Right cardiac atrium (tissue), 5 donors: ENCODE measurements at places on chromosomes 2 and 18.
A peak's percentile ranks its signal among the peaks of the same experiment; 100 is the strongest.

- no peak for DNase-seq
Measured at GRCh38 chr2:105103481-105103880, 65.6 kb downstream of the MRPS9 start.

GRCh38 chr18:36849288-36850006 lies 20.5 kb downstream of the KIAA1328 start:
- no peak for DNase-seq

GRCh38 chr18:65750389-65751154 lies at the start of gene CDH7:
CDH7 (plus strand) TSS chr18:65751012; CDS start chr18:65762843, 11,831 bp downstream.
- peak; percentile 45 for DNase-seq

GRCh38 chr2:71938659-71939587 lies 208.7 kb downstream of the CYP26B1 start:
- DNase-seq, result no peak

GRCh38 chr2:160652236-160652635 lies 158.6 kb upstream of the RBMS1 start:
- DNase-seq, result no peak

DNA sequence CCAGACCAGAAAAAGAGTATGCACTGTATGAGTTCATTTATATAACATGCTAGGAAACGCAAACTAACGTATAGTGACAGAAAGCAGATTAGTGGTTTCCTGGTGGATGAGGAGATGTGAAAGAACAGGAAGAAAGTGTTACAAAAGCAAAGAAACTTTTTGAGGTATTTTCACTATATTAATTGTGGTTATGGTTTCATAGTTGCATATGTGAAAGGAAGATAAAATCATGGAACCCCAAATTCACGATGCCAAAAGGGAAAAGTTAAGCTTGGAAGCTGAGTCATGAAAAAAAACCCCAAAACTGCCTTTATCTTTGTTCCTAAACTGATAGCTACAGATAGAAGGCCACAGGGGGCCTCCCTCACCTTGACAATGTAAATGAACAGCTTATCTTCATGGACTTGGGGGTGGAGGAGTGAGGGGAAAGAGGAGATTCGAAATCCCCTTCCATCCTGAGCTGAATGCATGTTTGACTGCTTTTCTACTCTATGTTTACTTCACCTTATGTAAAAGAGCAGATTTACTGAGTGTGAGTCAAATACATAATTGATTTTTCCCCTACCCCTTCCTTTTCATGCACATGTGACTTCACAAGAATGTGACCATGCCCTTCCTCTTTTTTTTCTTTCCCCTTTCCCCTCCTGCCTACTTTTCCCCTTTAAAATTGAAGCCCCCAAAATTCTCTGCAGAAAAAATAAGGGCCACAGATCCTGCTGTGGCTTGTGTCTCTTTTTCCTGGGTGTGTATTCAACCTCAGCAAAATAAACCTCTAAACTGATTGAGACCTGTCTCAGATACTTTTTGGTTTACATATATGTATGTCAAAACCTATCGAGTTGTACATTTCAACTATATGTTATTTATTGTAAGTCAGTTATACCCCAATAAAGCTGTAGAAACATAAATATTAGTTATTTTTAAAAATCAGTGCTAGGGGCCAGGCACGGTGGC lies 100.1 kb upstream of the TLK1 start:
- DNase-seq, result no peak

GRCh38 chr2:216243026-216243425 lies 129.3 kb downstream of the MARCHF4 start:
- DNase-seq, result no peak

GRCh38 chr2:119431155-119431975 lies at the start of gene TMEM37:
TMEM37 (plus strand) TSS chr2:119431854; CDS start chr2:119431904, 50 bp downstream.
- peak; percentile 92 for DNase-seq

DNA sequence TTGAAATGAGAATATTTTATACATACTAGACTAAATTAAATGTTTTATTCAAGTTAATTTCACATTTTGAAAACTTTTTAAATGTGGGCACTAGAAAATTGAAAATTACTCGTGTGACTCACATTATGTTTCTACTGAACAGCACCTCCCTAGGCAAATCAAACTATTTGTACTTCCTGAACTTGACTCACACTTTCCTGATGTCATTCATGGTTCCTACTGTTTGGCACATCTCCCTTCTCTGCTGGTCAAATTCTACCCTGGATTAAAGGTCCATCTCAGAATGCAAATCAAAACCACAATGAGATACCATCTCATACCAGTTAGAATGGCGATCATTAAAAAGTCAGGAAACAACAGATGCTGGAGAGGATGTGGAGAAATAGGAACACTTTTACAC lies 16.7 kb downstream of the LHCGR start:
- no peak for DNase-seq

- no peak for DNase-seq
Measured at GRCh38 chr2:127790694-127791529, 20.1 kb downstream of the WDR33 start.

- no peak for DNase-seq
Measured at GRCh38 chr2:151138507-151138906, 123.2 kb downstream of the RBM43 start.

- DNase-seq, result no peak
Measured at GRCh38 chr2:191436368-191437055, 191.3 kb downstream of the MYO1B start.

- DNase-seq, result no peak
Measured at GRCh38 chr2:124211461-124211860, 186.4 kb downstream of the CNTNAP5 start.

- no peak for DNase-seq
Measured at GRCh38 chr2:43518181-43518580, 77.7 kb downstream of the THADA start.

GRCh38 chr18:36349552-36349951 lies 52.0 kb downstream of the FHOD3 start:
- DNase-seq, result no peak

DNA sequence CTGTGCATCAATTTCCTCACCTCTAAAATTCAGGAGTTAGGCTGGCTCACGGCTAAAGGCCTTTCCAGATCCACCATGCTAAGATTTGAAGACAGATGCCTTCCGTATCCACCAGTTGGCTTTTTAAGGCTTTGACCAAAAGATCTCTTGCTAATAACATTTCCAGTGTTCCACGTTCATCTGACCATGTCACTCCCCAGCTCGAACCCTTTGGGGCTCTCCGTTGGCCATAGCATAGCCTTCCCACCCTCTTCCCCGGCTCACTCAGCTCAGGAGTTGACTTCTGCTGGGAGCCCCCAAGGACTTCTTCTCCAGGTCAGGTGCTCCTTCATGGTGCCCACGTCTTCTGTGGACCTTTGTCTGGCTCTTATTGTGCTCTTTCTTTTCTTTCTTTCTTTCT lies 53.3 kb downstream of the MYCN start:
- no peak for DNase-seq

- no peak for DNase-seq
Measured at GRCh38 chr18:39779926-39780325, 2175.1 kb upstream of the PIK3C3 start.

DNA sequence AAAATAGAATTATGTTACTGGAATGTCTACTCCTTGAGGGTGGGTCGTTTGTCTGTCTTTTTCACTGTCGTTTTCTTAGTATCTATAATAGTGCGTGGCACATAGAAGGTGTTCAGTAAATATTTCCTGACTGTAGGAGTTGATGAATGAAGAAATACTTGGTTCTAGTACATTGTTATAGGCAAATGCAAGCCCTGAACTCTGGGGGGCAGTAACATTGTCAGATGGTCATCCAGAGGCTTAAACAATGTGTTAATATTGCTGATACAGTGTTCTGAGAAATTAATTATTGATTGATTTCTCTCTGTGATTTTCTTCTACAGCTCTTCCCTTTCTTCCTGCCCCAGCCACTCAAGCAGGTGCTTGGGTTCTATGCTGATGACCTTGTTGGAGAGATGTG lies 24.4 kb upstream of the THOC1 start:
- DNase-seq, result no peak

GRCh38 chr2:178195390-178196166 lies 1.3 kb downstream of the OSBPL6 start:
- no peak for DNase-seq

GRCh38 chr18:67621049-67621713 lies 104.7 kb upstream of the DSEL start:
- DNase-seq, result no peak

- DNase-seq, result no peak
Measured at GRCh38 chr2:72995430-72996116, 75.9 kb downstream of the SFXN5 start.

GRCh38 chr2:185790361-185790760 lies 51.8 kb downstream of the FSIP2 start:
- DNase-seq, result no peak

- DNase-seq, result no peak
Measured at GRCh38 chr2:226487573-226487972, 312.0 kb downstream of the IRS1 start.

GRCh38 chr2:150046810-150047209 lies 440.7 kb downstream of the RND3 start:
- DNase-seq, result no peak

DNA sequence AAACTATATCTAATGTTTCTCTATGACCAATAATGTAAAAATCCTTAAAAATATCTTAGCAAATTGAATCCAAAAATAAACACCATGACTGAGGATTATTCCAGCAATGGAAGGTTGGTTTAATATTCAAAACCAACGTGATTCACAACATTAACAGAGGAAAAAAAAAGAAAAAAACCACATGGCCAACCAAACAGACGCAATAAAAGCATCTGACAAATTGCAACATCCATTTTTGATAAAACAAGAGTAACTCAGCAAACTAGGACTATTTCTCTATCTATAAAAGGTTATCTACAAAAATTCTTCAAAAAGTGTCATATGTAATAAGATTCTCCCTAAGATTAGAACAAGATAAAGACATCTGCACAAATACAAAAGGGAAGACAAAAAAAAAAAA lies 28.9 kb downstream of the PPP3R1 start:
- no peak for DNase-seq

DNA sequence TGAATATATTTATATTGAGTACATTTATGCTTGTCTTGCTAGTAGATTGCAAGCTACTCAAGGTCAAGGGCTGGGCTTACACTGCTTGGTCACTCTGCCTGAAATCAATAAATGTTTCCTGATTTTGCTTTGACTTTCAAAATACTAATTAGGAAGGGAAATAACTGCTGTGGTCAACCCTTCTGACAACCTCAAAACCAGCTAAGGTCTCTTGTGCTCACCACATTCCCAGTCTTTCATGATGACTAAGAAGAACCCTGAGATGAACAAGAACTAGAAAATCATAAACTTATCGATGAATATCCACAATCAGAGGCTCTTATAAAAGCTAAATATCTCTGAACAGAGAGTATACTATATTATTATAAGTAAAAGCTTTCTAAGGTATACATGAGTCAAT lies 33.3 kb downstream of the ABCB11 start:
- no peak for DNase-seq

GRCh38 chr2:157592948-157593347 lies 35.7 kb downstream of the ACVR1C start:
- no peak for DNase-seq

GRCh38 chr2:41129988-41130387 lies 678.1 kb upstream of the SLC8A1 start:
- no peak for DNase-seq
